ENCODE measurements at places on chromosomes 11 and 22. TPM values are rescaled to one million over a fixed set of nuclear protein-coding genes. Genes with fewer than 3 reads are reported as not detected.

GRCh38 chr11:87039371-87039770 is 1.6 kb downstream of the TMEM135 start:
- DNase-seq: peak; percentile 19
- no peaks in the 10 kb centered on the region for H3K27me3 ChIP-seq
- peak overlapping the region; percentile 16 for H3K4me3 ChIP-seq
- no peak overlapping the region for H3K27ac ChIP-seq

- H3K4me3 ChIP-seq: no peak overlapping the region
- H3K27ac ChIP-seq: no peak overlapping the region
- DNase-seq: no peak
- H3K27me3 ChIP-seq: no peaks in the 10 kb centered on the region
- H3K4me1 ChIP-seq: peaks cover 2% of the 10 kb centered on the region
Observed at GRCh38 chr11:115897707-115898106, 393.5 kb upstream of the CADM1 start.

DNA sequence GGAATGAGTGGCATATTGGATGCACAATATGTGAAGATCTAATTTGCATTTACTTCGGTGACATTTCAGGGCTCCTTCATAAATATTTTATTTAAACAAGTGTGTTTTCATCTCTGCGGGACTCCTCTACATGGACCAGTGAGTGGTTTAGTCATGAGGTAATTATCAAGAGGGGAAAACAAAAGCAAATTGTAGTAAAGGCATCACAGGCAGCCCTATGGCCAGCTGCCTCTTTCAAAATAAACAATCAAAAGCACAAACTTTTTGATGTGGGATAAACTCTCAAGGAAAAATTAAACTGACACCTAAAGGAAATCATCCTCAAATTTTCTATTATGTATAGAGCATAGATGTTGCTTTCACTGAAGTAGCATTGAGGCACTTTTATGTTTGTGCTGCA is 6.0 kb downstream of the SYT9 start:
- no peaks in the 10 kb centered on the region for H3K4me1 ChIP-seq
- DNase-seq: no peak
- no peaks in the 10 kb centered on the region for H3K36me3 ChIP-seq
- no peak overlapping the region for H3K27ac ChIP-seq
- peaks cover 9% of the 10 kb centered on the region for H3K27me3 ChIP-seq

DNA sequence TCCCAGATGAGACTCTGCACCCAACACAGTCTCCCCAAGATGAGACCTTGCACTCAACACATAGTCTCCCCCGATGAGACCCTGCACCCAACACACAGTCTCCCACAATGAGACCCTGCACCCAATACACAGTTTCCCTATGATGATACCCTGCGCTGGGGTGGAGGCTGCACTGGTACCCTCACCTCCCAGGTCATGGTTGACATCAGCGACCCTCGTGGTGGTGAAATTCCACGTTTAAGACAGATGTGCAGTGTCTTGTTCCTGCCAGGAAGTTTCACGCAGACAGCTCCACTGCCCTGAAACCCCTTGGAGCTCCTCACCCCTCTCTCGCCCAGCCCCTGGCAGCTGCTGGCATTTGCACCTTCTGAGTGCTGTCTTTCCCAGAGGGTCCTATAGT is 9.5 kb downstream of the MUC5AC start:
- no peaks in the 10 kb centered on the region for H3K36me3 ChIP-seq
- no peak overlapping the region for H3K4me3 ChIP-seq
- H3K4me1 ChIP-seq: no peaks in the 10 kb centered on the region
- peaks cover 12% of the 10 kb centered on the region for H3K27me3 ChIP-seq
- no peak overlapping the region for H3K27ac ChIP-seq
- no peak for DNase-seq

DNA sequence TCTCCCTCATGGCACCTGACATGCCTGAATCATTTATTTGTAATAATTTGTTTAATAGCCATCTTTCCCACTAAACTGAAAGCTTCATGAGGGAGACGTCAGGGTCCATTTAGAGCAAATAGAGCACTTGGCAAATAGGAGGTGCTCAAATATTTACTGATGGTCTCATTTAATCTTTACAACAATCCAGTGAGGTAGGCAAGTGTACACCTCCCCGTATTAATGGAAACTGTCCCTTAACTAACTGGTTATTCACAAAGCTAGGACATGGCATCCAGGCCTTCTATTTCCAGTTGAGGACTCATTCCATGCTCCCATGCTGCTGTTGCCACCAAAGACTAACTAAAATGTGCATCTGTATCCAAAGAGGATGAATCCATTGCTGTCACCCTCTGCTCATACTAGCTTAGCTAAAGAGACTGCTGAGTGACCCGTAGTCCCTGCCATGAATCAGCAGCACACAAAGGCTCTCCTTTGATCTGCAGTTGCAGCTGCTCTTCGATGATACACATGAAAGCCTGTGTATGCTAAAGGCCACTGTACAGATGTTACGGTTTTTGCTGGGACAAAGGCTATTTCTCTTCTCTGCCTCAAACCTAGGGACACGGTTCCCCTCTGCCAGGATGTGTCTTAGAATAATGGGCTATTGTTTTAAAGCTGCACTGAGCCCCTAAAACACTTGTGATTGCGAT is 82.6 kb downstream of the RAB30 start:
- DNase-seq: peak; percentile 33
- no peak overlapping the region for H3K27ac ChIP-seq
- no peak overlapping the region for H3K4me3 ChIP-seq
- H3K4me1 ChIP-seq: peaks cover 2% of the 10 kb centered on the region
- H3K36me3 ChIP-seq: peaks cover 14% of the 10 kb centered on the region
- no peaks in the 10 kb centered on the region for H3K27me3 ChIP-seq

The GAL3ST1 gene
- not detected for total RNA-seq

DNA sequence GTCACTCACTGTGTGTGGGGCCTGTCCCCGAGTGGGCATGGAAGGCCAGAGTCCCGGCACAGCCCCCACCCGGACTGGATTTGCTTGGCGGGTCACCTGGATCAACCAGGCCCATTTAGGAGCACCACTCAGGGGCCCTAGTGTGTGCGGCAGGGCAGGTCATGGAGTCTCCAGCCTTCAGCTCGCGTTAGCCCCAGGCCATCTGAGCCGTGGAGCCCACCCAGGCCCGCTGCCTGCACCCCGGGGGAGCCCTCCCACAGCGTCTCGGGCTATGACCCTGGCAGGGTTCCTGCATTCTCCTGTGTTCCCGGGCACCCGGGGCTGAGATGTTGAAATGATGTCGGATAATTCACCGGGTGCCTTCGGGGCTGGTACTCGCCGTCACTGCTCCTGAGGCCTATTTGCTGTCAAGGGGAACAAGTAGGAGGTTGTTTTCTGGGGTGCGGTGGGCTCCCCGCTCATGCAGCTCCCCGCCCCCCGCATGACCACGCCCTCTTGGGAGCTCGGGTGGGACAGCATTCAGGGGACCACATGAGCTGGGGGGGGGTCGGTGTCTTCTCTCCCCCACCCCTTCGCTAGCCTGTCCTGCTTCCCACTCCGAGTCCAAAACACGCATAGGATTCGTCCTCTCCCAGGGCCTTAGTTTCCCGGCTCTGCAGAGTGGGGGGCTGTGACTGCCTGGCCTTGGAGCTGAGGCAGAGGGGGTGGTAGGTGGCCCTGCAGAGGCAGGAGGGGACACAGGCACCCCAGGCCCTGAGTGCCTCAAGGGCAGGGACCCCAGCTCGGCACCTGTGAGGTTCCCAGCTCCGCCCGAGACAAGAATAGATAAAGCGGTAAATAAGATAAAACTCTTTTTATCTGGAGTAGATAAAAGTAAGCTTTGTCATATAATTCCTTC is 77.2 kb downstream of the KCNQ1 start:
- H3K4me3 ChIP-seq: no peak overlapping the region
- peaks cover 44% of the 10 kb centered on the region for H3K27me3 ChIP-seq
- H3K4me1 ChIP-seq: no peaks in the 10 kb centered on the region
- no peaks in the 10 kb centered on the region for H3K36me3 ChIP-seq
- no peak overlapping the region for H3K27ac ChIP-seq
- no peak for DNase-seq

The MOGAT2 gene
- not detected for total RNA-seq

GRCh38 chr11:67062526-67063373 is 6.1 kb downstream of the RHOD start:
- DNase-seq: no peak
- no peak overlapping the region for H3K27ac ChIP-seq
- H3K36me3 ChIP-seq: no peaks in the 10 kb centered on the region
- no peaks in the 10 kb centered on the region for H3K4me1 ChIP-seq
- H3K4me3 ChIP-seq: no peak overlapping the region

The RAPSN gene
- total RNA-seq: not detected

The XRRA1 gene
- 5.0 TPM for total RNA-seq

The APOBEC3C gene
- total RNA-seq: 5.6 TPM

DNA sequence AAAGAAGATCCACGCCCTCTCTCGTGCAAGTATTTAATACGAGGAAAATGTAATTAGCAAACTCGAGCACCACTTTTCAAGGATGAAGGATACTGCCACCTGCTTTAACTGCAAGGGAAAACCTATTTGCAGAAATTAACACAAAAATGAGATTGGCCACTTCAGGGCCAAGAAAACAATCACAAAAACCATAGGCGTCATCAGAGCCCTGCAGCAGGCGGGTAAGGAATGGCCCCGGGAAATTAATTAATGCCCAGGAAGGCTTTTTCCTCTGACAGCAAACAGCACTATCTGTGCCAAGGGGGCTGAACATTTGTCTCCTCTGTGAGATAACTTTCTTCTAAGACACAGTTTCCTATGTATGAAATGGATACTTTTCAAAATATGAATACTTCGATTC is 255.7 kb downstream of the CTTN start:
- H3K4me3 ChIP-seq: no peak overlapping the region
- no peak overlapping the region for H3K27ac ChIP-seq
- H3K27me3 ChIP-seq: no peaks in the 10 kb centered on the region
- no peaks in the 10 kb centered on the region for H3K36me3 ChIP-seq
- no peaks in the 10 kb centered on the region for H3K4me1 ChIP-seq

The OR8K1 gene
- total RNA-seq: not detected

DNA sequence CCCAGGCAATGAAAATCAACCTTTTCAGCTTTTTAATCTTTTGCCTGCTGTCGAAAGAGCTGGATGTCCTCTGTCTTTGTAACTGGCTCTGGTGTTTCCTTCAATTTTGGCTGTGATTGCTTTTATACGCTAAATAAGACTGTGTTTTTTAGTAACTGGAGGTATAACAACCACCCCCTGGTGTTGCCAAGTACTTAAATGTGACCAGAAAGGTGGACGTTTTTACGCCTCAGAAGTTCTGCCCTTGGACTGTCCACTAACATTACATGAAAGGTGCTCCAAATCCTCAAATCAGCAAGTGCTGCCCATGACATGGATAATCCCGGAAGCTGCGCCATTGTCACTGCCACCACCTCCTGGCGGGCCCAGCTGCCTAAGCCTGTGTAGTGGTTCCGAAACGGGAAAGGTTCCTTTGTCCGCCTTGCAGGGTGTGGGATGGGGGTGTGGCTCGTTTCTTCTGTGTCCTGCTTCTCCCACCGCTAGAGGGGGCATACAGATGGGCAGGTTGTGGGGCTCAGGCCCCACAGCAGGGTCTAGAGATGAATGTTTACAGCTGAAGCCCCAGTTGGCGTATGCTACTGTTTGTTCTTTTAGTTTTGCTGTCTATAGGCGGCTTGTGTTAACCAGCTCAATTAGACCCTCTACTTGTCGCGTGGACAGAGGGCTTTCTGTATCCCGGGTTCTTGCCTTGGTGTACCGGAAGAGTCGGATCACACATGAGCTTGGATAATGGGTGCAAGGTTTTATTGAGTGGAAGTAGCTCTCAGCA is 82.2 kb upstream of the SEPTIN5 start:
- no peaks in the 10 kb centered on the region for H3K36me3 ChIP-seq
- no peak overlapping the region for H3K4me3 ChIP-seq
- H3K4me1 ChIP-seq: no peaks in the 10 kb centered on the region
- peak; percentile 27 for DNase-seq
- peaks cover 20% of the 10 kb centered on the region for H3K27me3 ChIP-seq
- no peak overlapping the region for H3K27ac ChIP-seq

GRCh38 chr11:14320020-14320419 is 39.0 kb downstream of the RRAS2 start:
- H3K27ac ChIP-seq: no peak overlapping the region
- no peaks in the 10 kb centered on the region for H3K36me3 ChIP-seq
- peak; percentile 59 for DNase-seq
- no peaks in the 10 kb centered on the region for H3K27me3 ChIP-seq
- H3K4me1 ChIP-seq: peaks cover 16% of the 10 kb centered on the region

The VSIG10L2 gene
- total RNA-seq: not detected

GRCh38 chr22:46662226-46662625 is 42.0 kb downstream of the GRAMD4 start:
- peaks cover 37% of the 10 kb centered on the region for H3K36me3 ChIP-seq
- H3K27me3 ChIP-seq: no peaks in the 10 kb centered on the region
- no peak overlapping the region for H3K27ac ChIP-seq
- H3K4me3 ChIP-seq: no peak overlapping the region

DNA sequence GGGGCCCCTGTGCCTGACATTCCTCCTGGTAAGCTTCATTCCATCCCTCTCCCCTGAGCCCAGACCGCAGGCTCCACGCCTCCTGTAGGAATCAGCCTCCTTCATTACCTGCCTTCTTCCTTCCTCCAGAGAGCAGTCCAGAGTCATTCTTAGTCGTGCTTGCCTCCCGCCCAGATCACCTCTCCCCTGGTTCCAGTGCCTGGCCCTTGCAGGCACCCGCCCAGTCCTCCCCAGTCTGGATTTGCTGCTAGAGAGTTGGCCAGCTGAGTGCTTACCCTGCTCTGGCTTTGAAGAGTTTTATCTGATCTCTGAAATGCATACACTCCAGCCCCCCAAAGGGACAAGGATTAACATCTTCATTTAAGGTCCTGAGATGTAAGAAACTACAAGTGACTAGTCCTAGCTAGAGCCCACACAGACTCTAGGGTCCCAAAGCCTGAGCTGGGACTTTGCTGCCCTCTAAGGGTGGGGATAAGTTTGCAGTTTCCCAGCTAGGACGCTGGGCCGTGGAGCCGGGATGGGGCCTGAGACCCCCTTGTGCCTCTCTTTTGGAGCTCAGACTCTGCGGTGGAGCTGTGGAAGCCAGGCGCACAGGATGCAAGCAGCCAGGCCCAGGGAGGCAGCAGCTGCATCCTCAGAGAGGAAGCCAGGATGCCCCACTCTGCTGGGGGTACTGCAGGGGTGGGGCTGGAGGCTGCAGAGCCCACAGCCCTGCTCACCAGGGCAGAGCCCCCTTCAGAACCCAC is 1.6 kb downstream of the NR1H3 start:
- no peaks in the 10 kb centered on the region for H3K27me3 ChIP-seq
- no peak overlapping the region for H3K4me3 ChIP-seq
- H3K4me1 ChIP-seq: peaks cover 21% of the 10 kb centered on the region
- peaks cover 6% of the 10 kb centered on the region for H3K36me3 ChIP-seq

The FHIP1B gene
- 5.9 TPM for total RNA-seq

GRCh38 chr11:131669401-131669780 is 299.0 kb downstream of the NTM start:
- H3K27ac ChIP-seq: no peak overlapping the region
- no peak for DNase-seq
- peaks cover 4% of the 10 kb centered on the region for H3K4me1 ChIP-seq
- no peaks in the 10 kb centered on the region for H3K27me3 ChIP-seq

- DNase-seq: no peak
- H3K36me3 ChIP-seq: no peaks in the 10 kb centered on the region
- no peak overlapping the region for H3K27ac ChIP-seq
- H3K4me3 ChIP-seq: no peak overlapping the region
Observed at GRCh38 chr11:121614636-121615240, 162.0 kb upstream of the SORL1-AS1 start.

- no peaks in the 10 kb centered on the region for H3K36me3 ChIP-seq
- no peak overlapping the region for H3K27ac ChIP-seq
- no peak for DNase-seq
- no peak overlapping the region for H3K4me3 ChIP-seq
Observed at GRCh38 chr11:2770761-2771301, 71.0 kb upstream of the KCNQ1OT1 start.
